GM23248 (cell line): ENCODE measurements at places on chromosomes 5 and 9. TPM values are rescaled to one million over a fixed set of nuclear protein-coding genes. Genes with fewer than 3 reads are reported as not detected.

The ABO gene
- total RNA-seq: not detected in 2 replicates

The MLANA gene
- total RNA-seq: not detected in 2 replicates

The PCDHA9 gene
- not detected in 2 replicates for total RNA-seq

The ABL1 gene
- total RNA-seq: 66.1 and 68.2 TPM in 2 replicates

The CAMK4 gene
- 3.6 and 3.9 TPM in 2 replicates for total RNA-seq
